NCI-H1417 (cell line): ENCODE measurements at places on chromosomes 13 and 19.

GRCh38 chr13:26425443-26426358 lies 131.8 kb upstream of the WASF3 start:
- peak; percentile 33 for DNase-seq

DNA sequence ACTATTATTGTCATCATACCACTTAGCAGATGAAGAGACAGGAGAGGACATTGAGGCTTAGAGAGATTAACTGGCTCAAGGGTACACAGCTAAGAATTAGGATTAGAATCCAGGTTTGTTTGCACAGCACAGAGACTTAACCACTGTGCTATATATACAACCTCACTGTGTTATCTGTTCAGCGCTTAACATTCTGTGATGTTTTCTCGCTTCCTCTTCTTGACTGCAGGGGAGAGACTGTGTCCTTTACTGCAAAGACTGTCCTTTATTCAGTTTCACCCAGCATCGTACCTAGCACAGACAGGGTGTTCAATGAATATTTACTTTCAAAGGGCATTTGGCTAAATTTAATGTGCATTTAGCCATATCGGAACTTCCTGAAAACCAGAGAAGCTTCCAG lies 54.9 kb upstream of the PCDH8 start:
- DNase-seq = no peak

DNA sequence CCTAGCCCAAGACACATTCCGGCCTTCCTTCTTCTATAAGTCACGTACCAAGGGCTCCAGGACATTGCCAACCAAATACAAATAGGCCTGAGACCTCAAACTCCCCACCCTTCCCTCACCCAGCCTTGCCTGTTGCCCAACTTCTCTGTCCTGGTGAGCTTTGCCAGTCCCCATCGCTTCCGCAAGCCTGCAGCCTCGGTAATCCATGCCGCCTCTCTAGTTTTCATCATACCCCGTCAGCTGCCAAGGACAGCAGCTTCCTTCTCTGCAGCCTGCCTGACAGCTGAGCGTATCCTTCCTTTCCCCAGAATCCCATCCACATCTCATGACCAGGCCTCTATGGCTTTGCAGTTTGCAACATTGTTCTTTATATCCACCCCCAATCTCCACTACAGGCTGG lies 36.6 kb upstream of the POMP start:
- no peak for DNase-seq

- DNase-seq = no peak
Observed at GRCh38 chr19:30783936-30784335, 411.8 kb downstream of the ZNF536 start.

DNA sequence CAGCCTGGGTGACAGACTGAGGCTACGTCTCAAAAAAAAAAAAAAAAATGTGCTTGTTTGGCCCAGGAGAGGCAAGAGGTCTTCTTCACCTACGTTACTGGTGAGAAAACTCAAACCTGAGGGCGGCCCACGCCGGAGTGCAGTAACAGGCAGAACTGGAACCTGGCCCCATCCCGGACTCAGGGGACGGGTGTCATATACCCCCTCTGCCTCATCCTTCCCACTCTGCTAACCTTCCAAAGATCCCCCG lies 414 bp upstream of the ADAT3 start:
- DNase-seq = no peak

DNA sequence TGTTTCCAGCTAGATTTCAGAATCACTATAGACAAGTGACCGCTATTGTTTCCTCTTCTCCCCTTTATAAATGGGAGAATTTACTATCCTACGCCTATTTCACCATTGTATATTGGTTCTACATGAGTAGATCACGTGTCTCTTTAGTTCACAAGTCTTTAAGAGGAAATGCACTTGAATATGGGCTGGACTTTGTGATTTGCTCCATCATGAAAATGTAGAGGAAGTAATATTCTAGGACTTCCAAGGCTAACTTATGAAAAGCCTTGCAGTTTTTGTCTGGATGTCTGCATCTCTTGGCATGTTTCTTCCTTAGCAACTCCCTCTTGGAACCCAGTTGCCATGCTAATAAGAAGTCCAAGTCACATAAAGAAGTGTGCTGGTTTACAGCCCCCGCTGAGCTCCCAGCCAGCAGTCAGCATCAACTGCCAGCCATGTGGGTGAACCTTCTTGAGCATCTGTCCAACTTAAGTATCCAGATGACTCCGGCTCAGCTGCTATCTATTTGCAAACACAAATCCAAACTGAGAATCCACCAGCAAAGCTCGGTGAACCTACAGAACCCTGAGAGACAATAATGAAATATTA lies 4.8 kb upstream of the FBXL3 start:
- DNase-seq = no peak

DNA sequence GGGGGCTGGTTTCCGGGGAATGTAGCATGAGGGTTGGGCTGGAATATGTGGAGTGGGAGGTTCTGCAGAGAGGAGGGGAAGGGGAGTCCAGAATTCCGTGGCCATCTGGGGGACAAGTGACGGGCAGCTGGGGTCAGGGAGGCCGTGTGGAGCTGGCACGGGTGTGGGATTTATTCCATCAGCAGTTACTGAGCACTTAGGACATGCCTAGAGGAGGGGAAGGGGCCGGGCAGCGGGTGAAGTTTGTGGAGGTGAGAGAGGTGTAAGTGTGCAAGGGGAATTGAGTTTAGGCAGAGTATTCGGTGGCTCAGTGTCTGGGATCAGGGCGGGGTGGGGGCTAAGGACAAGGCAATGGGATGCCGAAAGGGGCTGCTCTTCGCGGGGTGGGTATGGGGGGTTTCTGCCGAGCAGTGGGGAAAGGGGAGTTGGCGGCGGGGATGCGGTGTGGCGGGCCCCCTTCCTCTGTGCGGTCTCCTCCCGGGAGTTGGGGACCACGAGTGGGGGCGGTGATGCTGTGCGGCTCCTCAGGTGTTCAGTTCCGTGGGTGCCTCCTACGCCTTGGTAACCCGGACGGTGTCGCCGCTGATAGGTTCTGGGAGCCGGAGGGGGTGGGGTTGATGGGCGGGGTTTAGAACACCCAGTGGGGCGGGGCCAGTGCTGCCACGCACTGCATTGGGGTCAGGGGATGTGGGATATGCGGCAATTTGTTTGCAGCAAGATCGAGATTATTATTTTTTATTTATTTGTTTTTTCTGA lies 5.4 kb downstream of the CCDC61 start:
- peak; percentile 30 for DNase-seq

DNA sequence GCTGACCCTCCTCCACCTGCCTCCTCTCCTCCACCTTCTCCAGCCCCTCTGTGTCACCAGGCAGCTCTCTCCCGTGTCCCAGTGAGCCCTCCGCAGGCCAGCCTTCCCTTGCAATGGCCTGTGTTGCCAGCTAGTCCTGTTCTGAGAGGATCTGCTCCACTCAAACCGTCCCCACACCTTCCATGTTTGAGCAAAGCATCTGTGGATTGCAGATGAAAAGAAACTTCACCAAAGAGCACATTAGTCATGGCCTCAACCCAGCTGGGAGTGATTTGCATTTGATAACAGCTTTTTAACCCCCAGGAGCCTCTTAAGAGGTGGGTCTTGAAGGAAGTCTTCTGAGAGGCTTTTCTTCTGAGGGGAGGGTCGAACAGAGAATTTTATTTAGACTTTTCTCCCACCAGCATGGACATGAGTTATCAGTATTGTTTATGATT lies 72.8 kb downstream of the COL4A2 start:
- DNase-seq = no peak

GRCh38 chr19:6527893-6528543 lies 2.8 kb upstream of the TNFSF9 start:
- no peak for DNase-seq

DNA sequence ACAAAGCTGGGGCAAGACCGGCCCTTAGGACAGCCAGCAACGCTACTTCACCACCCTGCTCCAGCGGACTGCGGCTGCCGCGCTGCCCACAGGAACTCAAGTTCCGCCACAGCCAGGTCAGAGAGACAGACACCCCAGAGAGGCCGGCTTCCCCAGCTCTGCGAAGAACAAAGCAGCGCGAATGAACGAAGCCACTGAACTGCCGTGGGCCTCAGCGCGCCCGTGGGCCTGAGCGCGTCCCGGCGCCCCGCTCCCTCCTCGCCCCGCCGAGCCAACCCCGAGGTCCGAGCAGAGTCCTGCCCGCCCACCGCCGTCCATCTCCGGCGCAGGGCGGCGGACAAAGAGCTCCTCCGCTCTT lies 158.4 kb downstream of the RNF17 start:
- peak; percentile 31 for DNase-seq

DNA sequence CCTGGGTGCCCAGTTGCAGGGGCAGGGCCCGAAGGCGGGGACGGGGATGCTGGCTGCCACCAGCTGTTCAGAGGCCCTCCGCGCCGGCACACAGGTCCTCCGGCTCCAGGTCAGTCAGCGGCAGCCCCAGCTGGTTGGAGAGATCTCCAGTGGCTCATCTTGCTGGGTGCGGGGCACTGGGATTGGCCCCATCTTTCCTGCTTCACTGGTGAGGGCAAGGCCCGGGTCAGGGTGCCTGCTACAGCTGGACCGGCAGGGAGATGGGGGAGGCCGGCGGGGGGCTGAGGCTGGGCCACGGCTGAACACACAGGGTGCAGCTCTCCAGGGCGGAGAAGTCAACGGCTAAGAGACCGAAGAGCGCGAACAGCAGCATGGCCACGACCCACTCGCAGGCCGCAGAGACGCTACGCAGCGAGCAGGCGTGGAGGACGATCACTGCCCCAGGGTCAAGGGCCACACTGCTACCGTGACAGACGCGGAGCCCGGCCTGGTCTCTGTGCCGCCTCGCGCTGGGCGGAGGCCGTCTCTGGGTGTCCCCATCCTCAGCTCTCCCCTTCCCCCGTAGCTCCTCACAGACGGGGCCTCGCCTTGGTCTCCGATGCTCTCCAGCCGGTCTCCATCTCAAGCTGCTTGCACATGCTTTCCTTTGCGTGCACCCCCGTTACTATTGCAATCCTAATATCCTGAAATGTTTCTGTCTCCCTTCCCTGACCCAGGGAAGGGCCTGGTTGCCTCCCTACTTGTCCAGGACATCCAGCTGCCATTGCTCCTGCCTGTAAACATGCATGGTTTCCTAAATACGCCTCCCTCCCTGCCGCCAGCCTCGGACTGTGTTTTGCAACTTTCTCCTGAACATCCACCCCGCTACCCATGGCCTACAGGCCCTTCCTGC lies 12.3 kb downstream of the TMEM150B start:
- no peak for DNase-seq

DNA sequence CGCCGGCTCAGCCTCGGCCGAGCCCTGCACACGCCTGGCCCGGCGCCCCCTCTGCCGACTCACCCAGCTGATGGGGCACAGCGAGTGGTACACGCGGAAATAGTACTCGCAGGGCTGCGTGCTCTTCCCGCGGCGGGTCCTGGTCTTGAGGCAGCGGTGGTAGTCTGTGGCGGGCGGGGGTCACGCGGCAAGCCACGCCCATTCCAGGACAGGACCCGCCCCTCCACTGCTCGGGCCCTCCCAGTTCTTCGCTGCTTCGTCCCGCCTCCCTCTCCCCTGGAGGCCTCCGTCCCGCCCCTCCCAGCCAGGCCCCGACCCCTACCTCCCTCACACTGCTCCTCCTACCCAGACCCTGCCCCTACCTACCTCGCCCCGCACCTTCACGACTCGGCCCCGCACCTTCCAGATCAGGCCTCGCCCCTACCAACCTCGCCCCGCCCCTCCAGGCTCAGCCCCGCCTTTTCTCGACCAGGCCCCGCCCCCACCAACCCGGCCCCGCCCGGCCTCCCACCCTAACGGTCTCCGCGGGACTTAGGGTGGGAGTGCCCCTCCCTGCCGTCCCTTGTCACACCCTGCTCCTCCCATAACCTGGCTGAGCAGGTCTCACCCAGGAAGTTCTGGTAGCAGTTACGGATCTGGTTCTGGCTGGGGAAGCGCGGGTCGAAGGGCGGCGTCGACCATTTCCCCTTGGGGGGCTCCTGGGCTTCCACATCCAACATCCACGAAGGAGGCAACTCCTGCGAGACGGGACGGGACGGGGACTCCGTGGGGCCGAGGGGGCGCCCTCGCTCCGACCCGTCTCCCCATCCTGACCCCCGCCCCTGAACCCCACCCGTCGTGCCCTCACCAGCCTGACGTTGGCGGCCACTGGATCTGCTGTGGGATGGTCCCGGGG lies 469 bp downstream of the COX6B2 start:
- DNase-seq = peak; percentile 62

DNA sequence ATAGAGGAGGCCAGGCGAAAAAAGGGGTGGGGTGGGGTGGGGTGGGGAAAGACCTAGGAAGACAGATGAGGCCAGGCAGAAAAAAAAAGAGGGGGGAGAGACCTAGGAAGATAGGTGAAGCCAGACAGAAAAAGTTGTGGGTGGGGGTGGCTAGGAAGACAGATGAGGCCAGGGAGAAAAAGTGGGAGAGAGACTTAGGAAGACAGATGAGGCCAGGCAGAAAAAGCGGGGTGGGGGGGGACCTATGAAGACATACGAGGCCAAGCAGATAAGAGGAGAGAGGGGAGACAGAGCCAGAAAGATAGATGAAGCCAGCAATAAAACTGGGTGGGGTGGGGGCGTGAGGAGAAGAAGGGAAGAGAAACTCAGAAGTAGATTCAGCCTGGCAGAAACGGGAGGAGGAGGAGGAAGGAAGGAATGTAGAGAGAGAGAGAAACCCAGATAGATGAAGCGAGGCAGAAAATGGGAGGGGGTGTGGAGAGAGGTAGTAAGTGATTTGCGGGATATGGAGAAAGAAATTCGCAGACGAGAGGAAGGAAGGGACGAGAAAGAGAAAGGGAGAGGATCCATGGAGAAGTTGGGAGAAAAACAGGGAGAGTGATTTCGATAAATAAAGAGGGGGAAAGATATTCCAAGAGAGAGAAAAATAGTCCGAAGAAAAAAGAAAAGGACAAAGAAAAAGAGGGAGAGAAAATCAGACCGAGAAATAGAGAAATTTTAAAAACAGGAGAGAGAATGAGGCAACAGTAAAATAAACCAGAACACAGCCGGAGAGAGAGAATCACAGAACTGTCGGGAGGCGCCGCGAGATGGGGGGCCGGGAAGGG lies 12.2 kb upstream of the CACNG6 start:
- no peak for DNase-seq

DNA sequence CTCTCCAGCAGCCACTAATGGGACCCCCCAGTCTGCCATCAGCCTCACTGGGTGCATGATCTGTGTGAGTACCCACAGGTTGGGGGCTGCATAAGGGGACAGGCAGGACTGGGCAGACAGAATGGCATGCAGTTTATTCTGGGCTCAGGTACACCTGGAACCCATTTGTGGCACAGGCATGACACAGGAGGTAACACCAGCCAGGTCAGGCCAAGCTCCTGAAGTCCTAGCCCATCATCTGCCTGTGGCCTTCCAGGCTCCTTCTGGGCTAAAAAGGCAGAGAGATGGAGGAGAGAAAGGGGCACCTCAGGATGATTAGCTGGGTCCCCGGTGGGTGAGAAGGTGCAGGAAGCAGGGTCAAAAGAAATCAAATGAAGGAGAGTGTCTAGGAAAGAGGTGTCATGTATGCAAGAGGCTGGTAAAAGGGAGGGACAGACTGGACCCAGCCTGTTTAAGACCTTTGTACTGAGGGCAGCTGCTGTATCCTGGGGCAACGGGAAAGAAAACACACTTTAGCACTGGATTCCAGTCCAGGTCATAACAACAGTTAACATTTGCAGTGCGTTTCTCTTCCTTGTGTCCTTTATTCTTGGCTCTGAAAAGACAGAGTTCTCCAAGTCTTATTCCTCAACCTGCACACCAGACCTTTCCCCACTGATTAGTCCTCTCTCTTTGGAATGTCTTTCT lies 20.2 kb upstream of the DGKH start:
- DNase-seq = no peak
